Progenitor cell of endocrine pancreas (in vitro differentiated cells): ENCODE measurements at places on chromosomes 1 and 21.

DNA sequence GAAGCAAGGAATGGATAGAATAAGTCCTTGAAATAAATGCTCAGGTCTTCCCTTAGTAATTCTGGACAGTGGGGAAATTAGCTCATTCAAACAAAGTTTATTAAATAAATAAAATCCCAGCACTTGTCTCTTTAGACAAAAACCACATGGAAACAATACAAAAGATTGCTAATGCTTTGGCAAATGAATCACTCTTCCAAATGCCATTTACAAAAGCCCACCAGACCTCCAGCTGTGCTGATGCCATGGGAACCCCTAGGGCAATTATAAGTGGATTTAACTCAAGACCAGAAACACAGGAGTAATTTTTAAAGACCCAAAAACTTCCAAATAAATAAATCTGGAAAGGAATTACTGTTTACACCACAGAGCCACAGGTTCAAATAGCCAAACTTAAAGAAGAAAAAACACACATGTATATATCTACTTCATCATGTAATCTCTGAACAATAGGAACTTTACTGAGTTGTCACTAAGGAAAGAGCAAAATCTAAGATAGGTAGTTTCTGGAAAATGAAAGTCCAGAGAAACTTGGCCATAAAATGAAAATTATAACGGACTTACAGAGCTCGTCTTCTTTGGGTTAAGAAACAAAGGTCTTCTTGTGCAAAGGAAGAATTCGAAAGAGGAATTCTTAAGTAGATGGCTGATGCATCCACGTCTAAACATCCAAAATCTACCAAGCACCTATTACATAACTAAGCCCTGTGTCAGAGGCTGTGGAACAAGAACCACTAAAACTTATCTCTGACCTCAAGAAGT is 399.4 kb downstream of the SMYD3 start:
- no peak for DNase-seq

DNA sequence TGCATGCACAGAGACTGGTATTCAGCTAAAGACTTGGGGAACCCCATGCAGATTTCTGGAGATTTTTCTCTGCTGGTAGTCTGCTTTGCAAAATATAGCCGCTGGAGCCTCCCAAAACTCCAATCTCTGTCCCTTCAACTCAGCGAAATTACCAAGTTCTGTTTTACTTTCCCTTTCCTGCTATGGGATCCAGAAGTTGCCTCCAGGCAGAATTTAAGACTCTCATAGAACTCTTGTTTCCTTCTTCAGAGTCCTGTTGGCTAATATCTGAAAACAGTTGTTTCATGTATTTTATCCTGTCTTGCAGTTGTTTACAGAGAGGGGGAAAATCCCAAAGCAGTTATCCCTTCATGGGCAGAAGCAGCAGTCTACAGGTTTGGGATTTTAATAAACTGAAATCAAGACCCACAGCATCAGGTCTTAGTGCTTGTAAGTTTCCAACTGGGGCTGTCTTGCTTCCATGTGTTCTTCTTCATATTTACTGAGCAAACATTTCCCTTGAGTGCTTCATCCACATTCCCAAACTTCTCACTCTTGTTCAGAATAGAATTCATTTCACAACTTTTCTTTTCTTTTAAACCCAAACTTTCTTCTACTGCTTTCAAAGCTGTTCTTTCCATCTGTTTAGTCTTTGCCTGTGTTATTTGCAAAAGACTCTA is 221.3 kb upstream of the DMRTA2 start:
- no peak for DNase-seq

GRCh38 chr1:93079685-93080141 is 630 bp downstream of the MTF2 start:
- DNase-seq = peak; percentile 16

GRCh38 chr1:207404849-207405525 is 49.1 kb upstream of the CR2 start:
- no peak for DNase-seq

DNA sequence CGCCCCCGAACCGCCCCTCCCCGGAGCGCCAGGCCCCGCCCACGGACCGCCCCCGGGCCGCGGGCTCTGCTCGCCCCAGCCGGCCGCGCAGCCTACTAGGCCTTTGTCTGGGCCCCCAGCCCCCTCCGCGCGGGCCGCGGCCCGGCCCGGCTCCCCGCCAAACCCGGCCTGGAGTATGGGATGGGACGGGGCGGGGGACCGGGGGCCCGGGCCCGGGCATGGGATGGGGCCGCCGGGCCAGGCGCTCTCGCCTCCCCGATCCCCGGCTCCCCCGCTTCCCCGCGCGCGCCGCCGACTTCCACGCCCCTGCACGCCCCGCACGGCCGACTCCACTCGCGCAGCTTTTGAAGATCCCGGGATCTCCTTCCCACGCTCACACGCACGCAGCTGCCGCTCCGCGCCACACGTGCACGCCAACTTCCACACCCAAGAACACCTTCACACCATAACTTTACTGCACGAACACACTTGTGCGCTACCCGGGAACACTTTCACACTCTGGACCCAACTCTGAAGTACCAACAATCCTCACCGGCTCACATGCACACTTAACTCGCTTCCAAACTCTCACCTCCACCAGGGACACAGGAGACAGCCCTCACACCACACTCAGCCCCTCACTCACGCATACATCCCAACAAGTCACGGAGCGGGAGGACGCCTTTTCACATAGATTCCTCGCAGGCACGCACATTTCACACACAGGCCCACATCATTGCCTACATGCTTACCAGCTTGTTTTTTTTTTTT is 437 bp upstream of the HSPG2 start:
- DNase-seq = peak; percentile 75

DNA sequence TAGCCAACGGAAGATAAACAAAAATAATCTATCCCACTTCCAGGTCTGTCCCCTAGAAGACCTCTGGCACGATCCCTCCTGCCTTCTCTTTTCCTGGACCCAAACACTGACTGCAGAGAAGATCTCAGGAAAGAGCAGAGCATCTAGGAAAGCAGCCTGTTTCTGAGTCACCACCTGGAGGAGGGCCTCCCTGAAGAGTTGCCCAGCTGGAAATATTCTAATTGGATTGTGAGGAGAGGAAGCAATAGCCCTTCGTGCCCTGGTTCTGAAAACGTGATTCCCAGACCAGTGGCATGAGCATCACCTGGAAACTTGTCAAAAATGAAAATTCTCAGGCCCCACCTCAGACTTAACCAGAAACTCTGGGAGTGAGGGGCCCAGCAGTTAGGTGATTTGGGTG is 411.1 kb downstream of the SETD4 start:
- no peak for DNase-seq

GRCh38 chr1:45687754-45688740 is at the start of gene TMEM69:
Gene TMEM69, plus strand, starts transcription at chr1:45688181. Its CDS starts 2,888 bp downstream, at chr1:45691069.
- DNase-seq = peak; percentile 30

DNA sequence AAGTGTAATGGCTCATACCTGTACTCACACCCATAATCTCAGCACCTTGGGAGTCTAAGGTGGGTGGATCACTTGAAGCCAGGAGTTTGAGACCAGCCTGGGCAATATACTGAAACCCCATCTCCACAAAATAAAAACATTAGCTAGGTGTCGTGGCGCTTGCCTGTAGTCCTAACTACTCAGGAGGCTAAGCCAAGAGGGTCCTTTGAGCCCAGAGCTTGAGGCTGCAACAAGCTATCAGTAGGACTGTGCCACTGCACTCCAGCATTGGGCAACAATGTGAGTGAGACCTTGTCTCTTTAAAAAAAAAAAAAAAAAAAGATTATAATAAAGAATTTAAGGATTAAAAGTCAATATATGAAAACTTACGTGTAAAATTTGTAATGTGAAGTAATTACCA is 11.7 kb downstream of the BPNT1 start:
- no peak for DNase-seq

- DNase-seq = no peak
Observed at GRCh38 chr1:116352349-116352813, 20.7 kb upstream of the ATP1A1 start.

DNA sequence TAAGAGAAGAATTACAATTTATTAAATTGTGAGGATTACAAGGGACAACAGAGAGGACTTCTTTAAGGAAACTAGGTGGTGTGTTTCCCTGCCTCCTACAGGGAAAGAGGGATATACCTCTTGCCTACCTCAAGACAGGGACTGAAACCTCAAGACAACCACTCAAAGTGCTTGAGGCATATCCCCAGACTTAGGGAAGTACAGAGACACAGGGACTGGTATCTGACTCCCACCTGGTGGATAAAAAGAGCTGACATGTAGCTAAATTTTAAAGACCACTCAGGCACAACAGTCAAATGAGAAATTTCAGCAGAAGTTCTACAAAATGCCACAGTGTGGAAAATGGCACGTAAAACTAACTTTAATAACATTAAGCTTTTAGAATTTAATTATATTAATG is 21.3 kb downstream of the DENND2C start:
- DNase-seq = no peak

GRCh38 chr1:10693497-10694273 is 102.8 kb downstream of the CASZ1 start:
- DNase-seq = peak; percentile 35

DNA sequence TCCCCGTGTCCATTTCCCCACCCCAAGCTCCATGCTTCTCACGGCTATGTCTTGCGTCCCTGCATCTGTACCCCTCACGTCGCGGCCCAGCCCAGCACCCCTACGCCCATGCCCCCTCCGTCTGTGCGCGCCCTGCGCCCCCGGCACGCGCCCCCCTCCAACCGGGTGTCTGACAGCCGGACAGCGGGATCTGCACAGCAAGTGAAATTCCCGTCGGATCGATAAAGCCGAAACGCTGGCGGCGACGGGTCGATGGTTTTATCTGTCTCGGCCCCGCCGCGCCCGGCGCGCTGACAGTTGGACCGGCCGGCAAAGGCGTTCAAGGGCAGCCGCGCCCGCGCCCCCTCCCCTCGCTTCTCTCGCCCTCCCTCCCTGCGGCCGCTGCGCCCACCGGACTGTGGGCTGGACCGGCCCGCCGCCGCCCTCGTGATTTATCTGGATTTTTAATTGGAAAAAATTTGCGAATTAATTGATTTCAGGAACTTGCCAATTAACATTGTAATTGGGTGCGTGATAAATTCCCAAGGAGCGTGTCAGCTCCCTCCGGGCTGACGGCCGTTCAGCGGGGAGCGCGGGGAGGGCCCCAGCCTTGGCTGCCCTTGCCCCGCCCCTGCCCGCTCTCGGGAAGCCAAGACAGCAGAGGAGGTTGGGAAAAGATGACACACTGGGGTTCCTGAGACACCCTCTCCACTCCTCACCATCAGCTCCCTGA is 57.1 kb downstream of the TMEM53 start:
- peak; percentile 65 for DNase-seq

- DNase-seq = no peak
Observed at GRCh38 chr1:241213139-241213538, 143.9 kb downstream of the RGS7 start.

GRCh38 chr1:179034720-179035119 is 9.0 kb downstream of the FAM20B start:
- no peak for DNase-seq

DNA sequence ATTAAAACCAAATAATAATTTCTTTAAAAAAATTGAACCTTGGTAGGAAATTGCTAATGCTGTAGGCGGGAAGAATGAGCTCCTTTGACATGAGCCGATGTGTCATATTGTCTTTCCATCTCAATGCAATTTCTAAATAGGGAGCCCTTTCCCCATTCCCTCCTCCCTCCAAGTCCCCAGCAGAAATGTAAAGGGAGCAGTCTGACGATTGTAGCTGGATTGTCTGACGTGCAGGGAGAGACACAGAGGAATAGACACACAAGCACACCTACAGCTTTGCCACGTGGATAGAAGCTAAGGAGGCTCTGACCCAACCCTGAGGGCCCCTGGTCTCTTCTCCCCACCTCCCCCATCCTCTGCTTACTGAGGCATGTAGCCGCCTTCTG is 3.6 kb upstream of the SYT6 start:
- DNase-seq = no peak

GRCh38 chr1:201381130-201381529 is 3.6 kb upstream of the TNNT2 start:
- DNase-seq = no peak

- DNase-seq = no peak
Observed at GRCh38 chr1:165903672-165904071, 76.3 kb downstream of the UCK2 start.

DNA sequence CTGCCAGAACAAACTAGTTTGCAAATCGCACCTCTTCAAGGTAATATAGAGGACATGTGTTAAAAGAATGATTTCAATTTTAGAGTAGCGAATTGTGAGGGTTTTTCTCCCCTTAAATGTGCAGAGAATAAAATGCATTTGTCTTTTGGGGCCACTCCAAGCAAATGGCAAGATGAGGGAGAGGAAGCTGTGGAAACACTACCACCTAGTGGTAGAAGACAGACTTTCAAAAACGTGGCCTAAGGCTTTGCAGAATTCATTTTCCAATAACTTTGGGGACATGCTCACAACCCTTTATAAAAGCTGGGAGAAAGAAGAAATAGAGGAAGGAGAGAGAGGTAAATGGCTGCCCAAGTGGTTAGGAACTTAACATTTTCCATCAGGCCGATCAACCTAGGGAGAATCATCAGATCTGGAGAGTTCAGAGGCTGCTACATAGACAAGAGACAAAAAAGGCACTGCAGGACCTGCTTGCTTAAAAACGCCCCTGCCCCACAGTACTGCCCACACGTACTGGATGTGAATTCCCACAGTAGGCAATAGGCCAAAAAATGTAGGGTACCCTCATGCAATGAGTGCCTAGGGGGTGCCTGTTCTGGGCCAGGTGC is 15.7 kb upstream of the RCAN1 start:
- no peak for DNase-seq

DNA sequence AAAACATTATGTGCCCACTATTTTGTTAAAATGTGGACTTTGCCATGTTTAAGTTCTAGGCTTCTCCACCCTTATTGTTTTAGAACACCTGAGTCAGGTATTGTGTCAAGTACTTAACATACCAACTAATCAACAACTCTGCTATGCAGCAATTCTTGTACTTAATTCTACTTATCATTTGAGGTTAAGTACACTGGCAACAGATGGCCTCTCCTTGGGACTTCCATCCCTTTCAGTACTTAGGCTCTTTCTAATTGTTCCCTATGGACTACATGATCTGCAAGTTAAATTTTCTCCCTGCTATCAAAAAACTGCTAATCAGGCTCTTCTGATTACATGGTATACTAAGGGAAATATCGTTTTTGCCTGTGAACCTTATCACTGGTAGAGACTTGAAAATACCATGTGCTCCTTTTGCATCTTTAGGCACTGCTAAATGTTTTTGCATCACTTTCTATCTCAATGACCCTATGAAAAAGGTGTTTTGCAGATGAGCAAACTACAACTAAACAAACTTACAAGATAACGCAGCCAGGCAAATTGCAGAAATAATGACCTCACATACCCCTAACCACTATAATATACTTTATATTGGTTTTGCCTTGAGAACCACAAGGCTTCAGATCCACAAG is 18.9 kb downstream of the SFPQ start:
- DNase-seq = no peak

DNA sequence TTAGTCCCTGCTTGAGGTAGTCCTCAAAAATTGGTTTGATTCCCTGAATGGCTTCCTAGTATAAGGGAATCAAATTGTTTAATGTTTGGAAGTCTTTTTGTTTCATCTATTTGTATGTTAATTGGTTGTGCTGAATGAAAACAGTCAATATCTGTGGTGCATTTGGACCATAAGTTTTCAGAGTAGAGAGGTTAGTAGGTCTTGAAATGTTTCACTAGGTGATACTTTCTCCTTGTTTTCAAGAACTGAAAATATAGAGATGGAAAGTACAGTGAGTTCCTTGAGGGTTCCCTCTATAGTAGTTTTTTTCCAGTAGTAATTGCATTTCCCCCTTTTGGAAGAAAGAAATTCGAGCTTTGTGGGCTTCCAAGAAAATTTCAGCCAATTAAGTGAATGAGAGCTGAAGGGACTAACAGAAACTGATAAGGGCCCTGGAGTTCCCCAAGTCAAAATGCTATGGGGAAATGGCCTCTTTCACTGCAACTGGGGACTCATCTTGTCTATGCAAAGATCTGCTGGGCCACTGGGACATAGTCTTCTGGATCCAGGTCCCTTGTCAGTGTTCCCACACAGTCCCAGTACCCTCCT is 18.6 kb upstream of the CEP350 start:
- DNase-seq = no peak
